Putamen (tissue), 1 donor: ENCODE measurements at places on chromosomes 2 and 18.

DNA sequence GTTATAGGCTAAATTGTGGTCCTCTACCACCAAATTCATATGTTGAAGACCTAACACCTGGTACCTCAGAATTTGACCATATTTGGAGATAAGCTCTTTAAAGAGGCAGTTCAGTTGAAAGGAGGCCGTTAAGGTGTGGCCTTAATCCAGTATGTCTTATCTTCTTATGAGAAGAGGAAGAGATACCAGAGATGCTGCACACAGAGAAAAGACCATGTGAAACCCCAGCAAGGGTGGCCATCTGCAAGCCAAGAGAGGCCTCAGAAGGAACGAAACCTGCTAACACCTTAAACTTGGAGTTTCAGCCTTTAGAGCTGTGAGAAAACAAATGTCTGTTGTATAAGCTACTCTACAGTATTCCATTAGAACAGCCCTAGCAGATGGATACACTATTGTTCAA, 528.1 kb upstream of the DCC start:
- no peak for DNase-seq

GRCh38 chr2:113281910-113282746, 3.4 kb upstream of the PAX8 start:
- DNase-seq: no peak

- DNase-seq: no peak
Observed at GRCh38 chr2:238202326-238203093, 985 bp downstream of the ILKAP start.

GRCh38 chr2:23445450-23445868, 60.5 kb downstream of the KLHL29 start:
- DNase-seq: no peak

- DNase-seq: no peak
Observed at GRCh38 chr18:58776084-58776483, 88.6 kb upstream of the ZNF532 start.

DNA sequence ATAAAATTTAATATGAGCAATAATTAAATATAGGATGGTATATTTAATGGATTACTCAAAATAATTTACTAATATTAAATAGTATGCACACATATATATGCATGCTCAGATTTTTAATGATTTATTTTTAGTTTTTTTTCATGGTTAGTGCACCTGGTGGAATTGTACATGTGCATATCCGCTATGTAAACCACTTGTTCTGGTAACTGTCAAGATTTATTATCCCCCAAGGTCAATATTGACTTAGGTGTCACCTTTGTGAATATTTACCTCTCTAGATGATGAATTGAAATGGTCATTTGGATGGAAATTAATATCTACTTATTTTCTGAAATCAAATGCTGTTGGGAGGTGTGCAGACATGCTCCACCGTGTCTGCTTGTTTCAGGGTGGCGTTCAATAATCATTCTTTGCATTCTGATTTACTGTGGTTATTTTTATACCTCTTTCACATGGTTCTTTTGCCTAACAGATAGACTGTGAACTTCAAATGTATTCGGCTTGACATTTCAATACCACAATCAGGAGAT, 14.7 kb downstream of the CNTNAP5 start:
- DNase-seq: no peak

DNA sequence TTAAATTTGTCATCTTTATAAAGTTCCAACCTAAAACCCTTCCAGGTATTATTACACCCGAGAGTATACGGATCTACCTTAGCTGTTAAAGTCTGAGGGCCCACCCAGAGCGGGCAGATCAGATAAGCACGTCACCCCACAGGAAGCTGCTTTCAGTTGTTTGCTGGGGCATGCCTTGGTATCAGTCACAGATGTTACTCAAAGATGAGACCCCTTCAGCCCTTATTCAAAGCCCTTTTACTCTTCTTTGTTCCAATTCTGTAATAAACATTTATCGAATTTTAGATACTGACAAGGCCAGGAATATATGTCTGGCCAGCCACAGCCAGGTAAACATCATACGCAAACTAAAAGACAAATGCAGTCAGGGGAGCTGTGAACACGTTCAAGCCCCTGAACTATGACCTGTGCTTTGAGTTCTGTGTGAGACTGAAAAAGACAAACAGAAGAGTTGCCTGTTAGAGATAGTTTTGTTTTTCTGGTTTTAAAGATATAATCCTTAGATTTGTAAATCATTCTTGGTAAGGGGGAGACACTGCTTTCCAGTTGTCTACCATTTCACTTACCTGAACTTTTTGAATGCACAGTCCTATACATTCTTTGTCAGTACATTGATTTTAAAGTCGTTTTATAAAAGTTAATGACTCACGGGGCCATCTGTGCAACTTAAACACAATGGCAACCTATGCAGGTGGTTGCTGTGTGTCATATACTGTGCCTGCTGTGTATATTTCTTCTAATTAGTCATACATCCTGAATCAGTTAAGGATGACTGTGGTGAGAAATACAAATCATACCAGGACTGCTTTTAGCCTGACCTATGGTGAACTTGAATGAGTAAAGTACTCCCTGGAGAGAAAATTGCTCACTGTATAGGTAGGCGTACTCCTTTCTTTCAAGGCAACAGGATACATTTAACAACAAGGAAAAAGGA, 100.5 kb upstream of the ITPRID2 start:
- DNase-seq: no peak

DNA sequence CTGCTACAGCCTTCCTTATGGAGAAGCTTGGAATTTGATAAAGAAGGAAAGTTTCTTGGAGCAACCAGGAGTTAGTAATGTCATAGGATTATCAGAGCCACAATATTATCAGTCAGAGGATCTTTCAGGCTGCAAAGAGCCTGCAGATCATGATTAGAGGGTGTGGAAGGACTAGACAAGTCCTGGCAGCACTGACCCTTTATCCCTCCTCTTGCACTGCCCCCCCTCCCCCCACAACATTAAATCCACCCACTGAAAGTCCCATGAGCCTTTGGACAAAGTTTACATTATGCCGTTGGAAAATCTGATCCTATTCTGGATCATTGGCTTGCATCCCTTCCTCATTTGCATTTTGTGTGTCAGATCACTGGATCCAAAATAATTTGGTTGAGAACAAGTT, 18.7 kb upstream of the IMPA2 start:
- DNase-seq: no peak

GRCh38 chr2:239590276-239590675, 189.5 kb upstream of the HDAC4 start:
- DNase-seq: no peak

DNA sequence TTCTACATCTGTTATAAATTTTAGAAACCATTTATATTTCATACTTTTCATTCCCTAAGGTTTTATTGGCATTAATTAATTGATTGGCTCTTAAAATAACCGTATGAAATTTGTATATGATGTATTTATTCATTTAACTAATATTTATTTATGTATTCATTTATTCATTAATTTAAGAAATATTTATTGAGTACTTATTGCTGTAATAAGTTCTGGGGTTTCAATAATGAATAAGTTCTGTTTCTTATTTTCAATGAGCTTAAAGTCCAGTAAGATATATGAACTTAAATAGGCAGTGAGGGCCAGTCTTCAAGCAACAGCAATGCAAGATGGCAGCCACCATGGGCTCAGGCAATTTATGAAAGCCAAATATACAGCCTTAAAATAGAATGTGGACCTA, 17.9 kb downstream of the CDK15 start:
- DNase-seq: no peak

- no peak for DNase-seq
Observed at GRCh38 chr2:54166121-54166773, 50.8 kb downstream of the ACYP2 start.

DNA sequence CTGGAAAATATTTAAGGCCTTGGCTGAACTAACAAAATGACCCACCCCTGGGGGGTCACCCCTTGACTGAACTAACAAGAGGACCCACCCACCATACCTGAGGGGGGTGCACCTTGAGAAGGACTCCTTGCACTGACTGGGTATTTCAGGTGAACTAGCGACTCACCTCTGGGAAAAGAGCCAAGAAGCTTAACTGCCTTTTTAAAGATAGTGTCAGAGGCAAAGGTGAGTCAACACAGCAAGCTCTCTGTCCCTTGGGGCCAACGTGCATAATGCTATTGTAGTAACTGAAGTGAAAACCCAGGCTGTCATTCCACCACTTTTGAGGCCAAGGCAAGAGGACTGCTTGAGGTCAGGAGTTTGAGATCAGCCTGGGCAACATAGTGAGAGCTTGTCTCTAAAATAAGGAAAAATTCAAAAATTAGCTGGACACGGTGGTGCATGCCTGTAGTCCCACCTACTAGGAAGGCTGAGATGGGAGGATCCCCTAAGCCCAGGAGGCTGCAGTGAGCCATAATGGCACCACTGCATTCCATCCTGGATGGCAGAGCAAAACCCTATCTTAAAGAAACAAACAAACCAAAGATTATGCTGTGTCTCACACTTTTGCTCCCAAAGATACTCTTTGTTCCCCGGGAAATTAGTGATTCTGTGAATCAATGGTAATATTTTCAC, 36.4 kb upstream of the ZCCHC2 start:
- DNase-seq: no peak

GRCh38 chr18:8730080-8730827, 24.9 kb downstream of the MTCL1 start:
- no peak for DNase-seq

DNA sequence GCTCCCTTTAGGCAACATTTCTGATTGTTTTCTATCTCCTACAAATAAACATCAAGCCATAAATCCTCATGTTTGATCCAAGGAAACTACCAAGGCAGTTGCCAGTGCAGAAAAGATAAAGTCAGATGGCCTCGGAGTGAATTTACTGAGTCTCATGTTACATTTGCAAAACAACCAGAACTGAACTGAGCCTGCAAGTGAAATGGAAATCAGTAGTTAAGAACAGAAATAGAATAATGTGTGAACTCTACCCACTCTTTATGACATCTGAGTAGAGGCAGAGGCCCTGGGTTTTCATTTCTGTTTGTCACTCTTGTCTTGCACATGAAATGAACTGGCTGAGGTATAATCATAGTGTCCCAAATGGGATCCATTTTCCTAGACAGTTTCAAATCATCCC, 20.4 kb upstream of the DAPL1 start:
- peak; percentile 39 for DNase-seq

GRCh38 chr2:48709096-48710034, 46.2 kb downstream of the LHCGR start:
- no peak for DNase-seq

DNA sequence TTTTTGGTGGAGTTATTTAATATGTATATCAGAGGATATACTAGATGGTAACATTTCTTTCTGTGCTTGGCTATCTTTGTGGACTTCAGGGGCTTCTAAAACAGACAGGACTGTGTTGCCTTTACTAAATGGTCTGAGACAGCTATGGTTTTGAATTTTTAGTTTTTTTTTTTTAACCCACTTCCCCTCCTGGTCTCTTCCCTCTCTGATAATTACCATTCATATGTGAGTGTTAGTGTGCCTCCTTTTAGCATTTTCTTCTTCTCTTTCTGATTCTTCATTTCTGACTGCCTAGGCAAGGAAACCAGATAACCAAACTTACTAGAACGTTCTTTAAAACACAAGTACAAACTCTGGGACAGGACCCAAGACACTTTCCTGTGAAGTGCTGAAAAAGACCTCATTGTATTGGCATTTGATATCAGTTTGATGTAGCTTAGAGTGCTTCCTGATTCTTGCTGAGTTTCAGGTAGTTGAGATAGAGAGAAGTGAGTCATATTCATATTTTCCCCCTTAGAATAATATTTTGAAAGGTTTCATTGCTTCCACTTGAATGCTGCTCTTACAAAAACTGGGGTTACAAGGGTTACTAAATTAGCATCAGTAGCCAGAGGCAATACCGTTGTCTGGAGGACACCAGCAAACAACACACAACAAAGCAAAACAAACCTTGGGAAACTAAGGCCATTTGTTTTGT, 52.7 kb downstream of the SMAD4 start:
- DNase-seq: no peak

GRCh38 chr2:85754313-85755095, 713 bp downstream of the ATOH8 start:
- no peak for DNase-seq

DNA sequence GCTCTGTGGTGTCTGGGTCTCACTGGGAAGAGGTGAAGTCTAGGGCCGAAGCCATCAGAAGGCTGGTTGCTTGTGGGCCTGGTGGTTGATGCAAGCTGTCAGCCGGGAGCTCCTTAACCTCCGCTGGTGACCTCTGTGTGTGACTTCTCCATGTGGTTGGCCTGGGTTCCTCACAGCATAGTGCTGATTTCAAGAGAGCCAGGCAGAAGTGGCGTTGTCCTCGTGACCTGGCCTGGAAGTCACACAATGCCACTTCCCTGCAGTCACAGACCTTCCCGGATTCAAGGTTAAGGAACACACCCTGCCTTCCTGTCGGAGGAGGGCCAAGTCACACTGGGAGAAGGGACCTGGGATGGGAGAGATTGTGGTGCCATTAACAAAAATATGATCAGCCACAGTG, 303.7 kb upstream of the HS6ST1 start:
- DNase-seq: no peak

- no peak for DNase-seq
Observed at GRCh38 chr2:86788165-86788564, 2.5 kb downstream of the CD8A start.

DNA sequence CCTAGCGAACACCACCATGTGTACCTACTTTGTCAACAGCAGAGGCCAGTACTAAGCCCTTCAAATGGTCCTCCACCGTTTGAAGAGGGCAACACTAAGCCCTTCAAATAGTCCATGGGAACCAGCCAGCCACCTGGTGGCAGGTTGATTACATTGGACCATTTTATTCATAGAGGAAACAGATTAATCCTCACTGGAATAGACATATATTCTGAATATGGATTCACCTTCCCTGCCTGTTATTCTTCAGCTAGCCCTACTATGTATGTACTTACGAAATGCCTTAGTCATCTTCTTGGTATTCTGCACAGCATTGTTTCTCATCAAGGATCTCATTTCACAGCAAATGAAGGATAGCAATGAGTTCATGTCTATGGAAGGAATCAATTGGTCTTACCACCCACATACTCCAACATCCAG, 10.0 kb upstream of the ZNF396 start:
- DNase-seq: no peak

DNA sequence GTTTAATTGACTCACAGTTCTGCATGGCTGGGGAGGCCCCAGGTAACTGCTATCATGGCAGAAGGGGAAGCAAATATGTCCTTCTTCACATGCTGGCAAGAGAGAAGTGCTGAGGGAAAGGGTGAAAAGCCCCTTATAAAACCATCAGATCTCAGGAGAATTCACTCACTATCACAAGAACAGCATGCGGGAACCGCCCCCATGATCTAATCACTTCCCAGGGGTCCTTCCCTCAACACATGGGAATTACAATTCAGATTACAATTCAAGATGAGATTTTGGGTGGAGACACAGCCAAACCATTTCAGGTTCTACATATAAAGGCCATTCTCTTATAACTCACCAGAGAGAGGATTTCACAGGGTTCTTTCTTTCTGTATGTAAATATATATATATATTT, 62.9 kb downstream of the VRK2 start:
- DNase-seq: no peak

- DNase-seq: no peak
Observed at GRCh38 chr2:7962161-7962560, 719.7 kb upstream of the ID2 start.

DNA sequence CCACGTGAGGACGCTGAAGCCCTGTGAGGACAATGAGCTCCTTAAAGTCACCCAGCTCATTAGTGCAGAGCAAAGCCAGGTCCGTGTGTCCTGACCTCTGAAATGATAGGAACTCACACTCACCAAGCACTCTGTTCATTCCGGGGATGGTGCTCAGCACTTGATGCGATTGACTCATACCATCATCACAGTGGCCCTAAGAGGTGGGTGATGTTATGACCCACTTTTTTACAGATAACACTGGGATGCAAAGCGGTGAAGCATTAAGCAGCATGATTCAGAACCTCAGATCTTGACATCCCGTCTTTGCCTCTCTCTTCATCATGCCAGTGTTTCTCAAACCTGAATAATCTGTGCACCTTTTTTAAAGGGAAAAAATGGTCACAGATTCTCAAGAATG, 234.8 kb downstream of the ALPK2 start:
- peak; percentile 57 for DNase-seq
